ENCODE measurements at places on chromosomes 4 and X.

DNA sequence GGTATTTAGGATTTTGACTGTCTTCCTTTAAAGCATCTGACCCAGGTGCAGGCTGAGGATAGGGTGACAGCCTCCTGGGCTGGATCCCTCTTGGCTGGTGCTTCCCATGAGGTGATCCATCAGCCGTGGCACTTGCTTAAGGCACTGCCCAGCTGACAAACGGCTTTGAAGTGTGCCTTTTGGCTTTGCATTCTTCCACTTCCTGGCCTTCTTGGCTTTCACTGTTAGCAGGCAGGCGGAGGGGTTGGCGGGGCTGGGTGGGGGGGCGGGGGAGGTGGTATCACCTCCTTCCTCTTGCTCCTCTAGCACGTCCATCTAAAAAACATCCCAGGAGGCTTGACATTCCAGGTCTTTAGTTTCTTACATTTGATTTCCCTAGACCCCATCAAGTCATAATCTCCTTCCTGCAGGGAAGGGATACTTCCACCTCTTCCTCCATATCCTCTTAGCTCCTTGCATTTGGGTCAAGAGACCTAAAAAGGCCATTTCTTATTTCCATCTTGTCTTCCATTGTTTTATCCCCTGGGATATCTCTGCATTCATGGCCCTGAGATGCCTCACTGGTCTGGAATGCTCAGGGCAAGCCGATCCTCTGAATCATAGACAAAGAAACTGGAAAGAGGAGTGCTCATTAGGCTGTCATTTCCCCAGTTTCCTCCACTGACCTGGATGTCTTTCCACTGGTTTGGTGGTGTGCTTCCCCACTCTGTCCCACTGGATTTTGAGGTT is 11.3 kb upstream of the APLN start:
- DNase-seq = no peak

DNA sequence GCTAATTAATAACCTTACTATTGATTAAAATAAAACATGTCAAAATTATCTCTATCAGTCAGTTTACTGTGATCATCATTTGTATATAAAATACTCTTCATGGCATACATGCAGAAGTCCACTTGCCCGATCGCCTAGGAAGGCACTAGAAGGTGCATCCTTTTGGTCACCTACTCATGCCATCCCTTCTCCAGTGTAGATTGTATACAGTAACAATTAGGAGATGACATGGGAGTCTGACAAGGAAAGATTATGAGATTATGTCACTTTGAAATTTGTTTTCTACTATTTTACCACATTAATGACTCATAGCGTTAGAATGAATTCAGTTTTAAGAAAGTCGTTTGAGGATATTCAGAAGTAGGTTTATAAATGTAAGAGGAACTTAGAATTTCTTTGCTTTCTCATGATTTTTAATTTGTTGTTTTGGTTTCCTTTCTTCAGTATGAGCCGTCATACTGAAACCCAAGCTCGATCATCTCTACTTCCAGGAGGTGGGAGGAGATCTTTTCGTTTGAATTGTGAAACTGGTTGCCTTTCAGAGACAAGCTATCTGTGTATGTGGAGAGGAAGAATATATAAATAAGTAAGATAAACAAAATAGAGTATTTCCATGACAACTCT is 51.1 kb upstream of the UNC5C start:
- no peak for DNase-seq

DNA sequence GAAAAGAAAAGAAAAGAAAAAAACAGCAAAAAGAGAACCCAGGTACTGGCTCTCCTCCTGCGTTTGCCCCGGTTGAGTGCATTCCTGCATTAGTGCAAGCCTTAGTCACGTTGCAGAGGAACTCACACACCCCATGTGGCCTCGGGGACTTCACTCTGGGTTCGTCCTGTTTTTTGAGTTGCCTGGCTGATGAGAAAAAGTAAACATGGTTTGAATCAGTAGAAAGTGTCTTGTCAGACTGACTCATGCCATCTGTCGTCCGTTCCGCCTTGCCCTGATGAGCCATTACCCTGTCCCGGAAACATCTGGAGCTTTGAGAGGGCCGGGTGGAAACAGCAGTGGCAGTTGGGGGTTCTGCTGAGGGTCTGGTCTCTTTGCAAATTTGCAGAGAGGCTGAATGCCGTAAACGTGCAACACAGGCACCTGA is 16.3 kb downstream of the CD99 start:
- no peak for DNase-seq

GRCh38 chr4:139458999-139459398 is 5.1 kb downstream of the RAB33B start:
- no peak for DNase-seq

- DNase-seq = peak; percentile 60
Measured at GRCh38 chrX:153662266-153662665, 11.3 kb downstream of the PNCK start.

- DNase-seq = no peak
Measured at GRCh38 chrX:2514131-2514530, 13.4 kb upstream of the DHRSX start.

- no peak for DNase-seq
Measured at GRCh38 chrX:138923805-138924204, 212.3 kb upstream of the FGF13 start.

DNA sequence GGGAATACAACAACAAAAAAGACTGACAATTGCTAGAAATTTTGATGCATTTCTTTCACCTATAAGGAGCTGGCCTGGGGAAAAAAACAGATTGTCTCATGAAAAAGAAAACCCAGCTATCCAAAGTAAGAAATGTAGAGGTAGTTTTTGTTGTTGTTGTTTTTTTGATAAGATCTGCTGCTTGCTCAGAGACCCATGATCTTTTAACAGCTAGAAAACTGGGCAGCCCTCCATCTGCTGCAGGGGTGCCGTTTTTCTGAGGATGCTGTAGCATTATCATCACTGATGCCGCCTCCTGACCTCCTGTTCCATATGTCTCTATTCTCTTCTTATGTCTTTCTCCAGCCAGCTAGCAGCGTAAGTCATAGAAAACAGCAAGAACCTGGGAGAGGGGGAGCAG is 98.3 kb downstream of the BMPR1B start:
- DNase-seq = no peak

GRCh38 chrX:40468033-40468846 is 112.5 kb upstream of the ATP6AP2 start:
- DNase-seq = peak; percentile 52

DNA sequence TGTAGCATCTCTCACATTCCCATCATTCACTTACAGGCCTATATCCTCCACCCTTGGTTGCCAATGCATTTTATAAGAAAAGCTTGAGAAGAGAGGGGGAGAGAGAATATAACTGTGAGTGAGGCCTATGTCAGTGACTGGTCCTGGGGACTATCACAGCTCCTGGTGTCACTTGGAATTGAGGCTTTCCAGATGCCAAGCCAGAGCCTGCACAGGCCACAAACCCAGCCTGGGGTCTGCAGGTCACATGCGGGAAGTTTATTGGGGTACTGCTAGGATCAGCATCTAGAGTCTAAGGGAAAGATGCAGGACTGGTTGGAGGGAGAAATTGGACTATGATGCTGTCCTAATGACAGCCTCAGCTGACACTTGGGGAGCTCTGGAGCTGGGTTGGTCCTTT is 47.6 kb downstream of the RTL5 start:
- no peak for DNase-seq

- DNase-seq = no peak
Measured at GRCh38 chrX:122586831-122587230, 597.2 kb upstream of the GRIA3 start.

DNA sequence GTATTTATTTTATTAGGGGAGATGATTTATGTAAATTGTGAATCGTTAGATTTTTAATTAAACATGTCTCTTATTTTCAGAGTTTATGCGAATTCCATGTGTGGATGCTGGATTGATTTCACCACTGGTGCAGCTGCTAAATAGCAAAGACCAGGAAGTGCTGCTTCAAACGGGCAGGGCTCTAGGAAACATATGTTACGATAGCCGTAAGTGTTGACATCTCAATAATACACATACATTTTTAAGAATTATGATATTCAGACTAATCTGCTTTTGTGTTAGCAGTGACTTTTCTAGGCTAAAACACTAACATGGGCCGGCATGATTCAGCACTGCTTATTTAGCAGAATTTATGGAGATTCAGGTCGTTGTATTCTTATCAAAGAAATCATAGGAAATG is 91.2 kb downstream of the RAP1GDS1 start:
- no peak for DNase-seq

- no peak for DNase-seq
Measured at GRCh38 chrX:103254171-103254824, 657 bp downstream of the TCEAL8 start.

DNA sequence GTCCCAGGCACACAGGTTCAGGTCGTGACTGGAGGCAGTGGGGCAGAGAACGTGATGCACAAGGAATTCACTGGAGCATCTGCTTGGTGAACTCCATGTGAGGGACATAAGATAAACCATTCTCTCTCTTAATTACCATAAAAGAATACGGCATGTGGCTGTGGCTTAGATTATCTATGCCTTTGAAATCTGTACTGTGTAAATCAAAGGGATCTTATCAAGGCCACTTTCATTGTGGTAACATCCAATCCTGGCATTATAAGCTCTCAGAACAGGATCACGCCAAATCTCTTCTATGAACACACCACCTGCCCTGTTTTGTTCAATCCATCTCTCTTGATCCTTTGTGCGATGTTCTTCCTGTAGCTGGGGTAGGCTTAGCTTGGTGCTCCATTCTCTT is 192.3 kb downstream of the SPATA18 start:
- no peak for DNase-seq

- no peak for DNase-seq
Measured at GRCh38 chr4:116217781-116218180, 867.6 kb downstream of the TRAM1L1 start.

- DNase-seq = peak; percentile 48
Measured at GRCh38 chrX:10514891-10515290, 105.5 kb downstream of the MID1 start.

DNA sequence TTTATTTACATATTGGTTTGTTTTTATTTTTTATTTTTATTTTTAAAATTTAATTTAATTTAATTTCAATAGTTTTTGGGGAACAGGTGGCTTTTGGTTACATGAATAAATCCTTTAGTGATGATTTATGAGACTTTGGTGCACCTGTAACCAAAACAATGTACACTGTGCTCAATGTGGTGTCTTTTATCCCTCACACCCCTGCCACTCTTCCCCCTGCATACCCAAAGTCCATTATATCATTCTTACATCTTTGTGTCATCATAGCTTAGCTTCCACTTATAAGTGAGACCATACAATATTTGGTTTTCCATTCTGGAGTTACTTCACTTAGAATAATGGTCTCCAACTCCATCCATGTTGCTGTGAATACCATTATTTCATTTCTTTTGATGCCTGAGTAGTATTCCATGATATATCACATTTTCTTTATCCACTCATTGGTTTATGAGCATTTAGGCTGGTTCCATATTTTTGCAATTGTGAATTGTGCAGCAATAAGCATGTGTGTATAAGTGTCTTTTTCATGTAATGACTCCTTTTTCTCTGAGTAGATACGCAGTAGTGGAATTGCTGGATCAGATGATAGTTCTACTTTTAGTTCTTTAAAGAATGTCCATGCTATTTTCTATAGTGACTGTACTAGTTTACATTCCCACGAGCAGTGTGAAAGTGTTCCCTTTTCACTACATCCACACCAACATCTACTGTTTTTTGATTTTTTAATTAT is 157.1 kb downstream of the CPXCR1 start:
- DNase-seq = no peak

DNA sequence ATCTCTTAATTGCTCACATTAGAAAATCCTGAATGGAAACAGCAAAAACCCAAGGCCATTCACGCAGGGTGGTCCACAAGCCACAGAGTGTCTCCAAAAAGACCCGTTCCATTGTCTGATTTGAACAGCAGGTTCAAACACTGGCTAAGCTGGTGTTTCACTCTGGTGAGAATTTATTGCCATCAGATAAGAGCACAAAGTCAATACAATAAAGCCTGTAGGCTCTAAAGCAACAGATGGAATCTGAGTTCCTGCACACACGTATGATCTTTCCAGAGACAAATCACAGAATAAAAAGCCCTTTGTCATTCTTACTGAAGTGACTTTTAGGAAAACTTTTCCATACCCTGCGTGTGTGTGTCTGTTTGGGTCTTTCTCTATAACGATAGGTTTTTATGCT is 5.1 kb upstream of the SFRP2 start:
- peak; percentile 35 for DNase-seq

GRCh38 chr4:13963601-13964000 is 336.1 kb upstream of the BOD1L1 start:
- DNase-seq = no peak

GRCh38 chr4:38360201-38360600 is 303.8 kb upstream of the KLF3 start:
- DNase-seq = no peak

DNA sequence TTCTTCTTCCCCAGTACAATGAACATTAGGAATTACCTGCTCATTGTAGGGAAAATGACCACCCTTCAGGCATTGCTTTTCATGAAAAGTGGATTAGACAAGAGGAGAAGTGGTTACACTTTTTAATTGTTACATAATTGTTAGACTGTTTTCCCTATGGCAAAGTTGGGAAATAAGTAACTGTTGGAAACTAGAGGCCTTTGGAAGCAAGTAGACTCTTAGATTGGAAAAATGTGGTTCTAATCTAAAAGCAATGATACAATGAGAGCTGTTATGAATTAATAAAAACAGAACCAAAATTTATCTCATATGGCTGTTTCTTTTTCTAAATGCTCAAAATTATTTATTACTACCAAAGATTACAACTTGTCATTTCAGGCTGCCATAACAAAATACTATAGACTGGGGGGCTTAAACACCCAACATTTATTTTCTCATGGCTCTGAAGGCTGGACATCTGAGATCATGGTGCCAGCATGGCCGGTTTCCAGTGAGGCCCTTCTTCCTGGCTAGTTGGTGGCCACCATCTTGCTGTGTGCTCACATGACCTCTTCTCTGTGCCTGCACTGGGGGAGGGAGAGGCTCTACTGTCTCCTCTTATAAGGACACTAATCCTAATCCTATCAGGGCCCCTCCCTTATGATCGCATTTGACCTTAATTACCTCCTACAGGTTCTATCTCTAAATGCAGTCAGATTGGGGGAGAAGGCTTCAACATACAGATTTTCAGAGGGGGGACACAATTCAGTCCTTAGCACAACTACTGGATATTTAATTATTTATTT is 12.5 kb downstream of the CC2D2A start:
- DNase-seq = no peak

GRCh38 chr4:136524039-136524438 is 1008.3 kb downstream of the PCDH18 start:
- DNase-seq = no peak

DNA sequence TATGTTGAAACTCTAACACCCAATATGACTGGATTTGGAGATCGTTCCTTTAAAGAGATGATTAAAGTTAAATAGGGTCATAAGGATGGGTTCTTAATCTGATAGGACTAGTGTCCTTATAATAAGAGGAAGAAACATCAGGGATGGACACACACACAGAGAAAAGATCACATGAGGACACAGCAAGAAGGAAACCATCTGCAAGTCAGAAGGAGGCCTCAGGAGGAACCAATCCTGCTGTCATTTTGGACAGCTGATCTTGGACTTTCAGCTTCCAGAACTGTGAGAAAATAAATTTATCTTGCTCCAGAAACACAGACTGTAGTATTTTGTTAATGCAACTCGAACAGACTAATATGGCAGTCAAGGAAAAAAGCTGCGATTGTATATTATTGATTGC is 631.5 kb downstream of the PCDH7 start:
- no peak for DNase-seq
